ENCODE measurements at places on chromosomes 2 and 18. TPM values are rescaled to one million over a fixed set of nuclear protein-coding genes. Genes with fewer than 3 reads are reported as not detected.

- no peak for DNase-seq
These were observed 48.2 kb downstream of the CRIM1 start for GRCh38 chr2:36403675-36404230.

- DNase-seq, result no peak
These were observed 67.3 kb downstream of the LDLRAD4 start for GRCh38 chr18:13285874-13286273.

DNA sequence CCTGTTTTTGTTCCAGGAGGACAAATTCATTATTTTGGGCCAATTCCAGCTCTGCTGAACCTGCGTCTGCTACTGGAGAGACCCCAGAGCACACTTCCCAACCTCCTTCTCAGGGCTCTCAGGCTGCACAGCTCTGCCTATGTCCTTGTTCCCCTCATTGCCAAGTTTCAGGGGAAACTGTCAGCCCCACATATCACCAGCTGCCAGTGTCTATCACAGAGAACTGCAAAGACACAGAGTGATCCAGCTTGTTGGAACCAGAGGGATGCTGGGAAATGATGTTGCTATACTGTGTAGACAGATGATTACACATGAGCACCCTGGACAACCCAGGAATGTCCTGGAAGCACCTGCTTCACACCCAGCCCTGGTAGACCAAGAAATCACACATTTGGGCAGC lies 67.4 kb upstream of the TMEM247 start:
- DNase-seq, result no peak

DNA sequence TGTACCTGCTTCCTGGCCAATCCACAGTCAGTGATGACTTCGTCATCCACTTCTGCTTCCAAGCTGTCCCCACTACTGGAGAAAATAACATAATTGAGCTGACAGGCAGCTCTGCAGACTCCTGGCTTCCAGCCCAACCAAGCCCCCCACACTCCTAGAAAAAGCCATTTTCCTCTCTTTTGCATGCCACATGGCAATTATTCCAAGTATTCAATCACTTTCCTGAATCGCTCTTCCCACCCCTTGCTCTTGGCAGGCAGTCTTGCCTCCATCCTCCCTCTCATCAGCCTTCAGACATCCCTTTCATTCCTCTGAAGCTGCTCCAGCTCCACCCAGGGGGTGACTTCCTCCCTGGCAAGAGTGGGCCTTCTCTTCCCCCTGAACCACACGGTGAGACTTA lies 14.3 kb upstream of the ST8SIA5 start:
- no peak for DNase-seq

DNA sequence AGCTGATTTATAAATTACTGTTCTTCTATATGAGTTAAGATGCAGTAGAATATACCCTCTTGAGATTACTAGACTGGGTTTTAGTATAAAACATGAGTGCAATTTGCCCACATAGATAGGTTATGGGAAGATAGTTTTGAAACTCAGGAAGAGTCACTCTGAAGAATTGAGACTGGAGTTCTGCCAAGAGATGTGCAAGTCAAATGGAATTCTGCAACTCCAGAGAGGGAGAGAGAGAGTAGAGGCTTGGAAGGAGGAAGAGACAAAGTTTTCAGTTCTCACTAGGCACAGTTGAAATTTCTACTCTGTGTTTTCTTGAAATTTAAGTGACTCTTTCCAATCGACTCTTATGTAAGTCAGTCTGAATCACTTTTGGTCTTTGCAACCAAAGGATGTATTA lies 878.8 kb downstream of the TSN start:
- peak; percentile 55 for DNase-seq

DNA sequence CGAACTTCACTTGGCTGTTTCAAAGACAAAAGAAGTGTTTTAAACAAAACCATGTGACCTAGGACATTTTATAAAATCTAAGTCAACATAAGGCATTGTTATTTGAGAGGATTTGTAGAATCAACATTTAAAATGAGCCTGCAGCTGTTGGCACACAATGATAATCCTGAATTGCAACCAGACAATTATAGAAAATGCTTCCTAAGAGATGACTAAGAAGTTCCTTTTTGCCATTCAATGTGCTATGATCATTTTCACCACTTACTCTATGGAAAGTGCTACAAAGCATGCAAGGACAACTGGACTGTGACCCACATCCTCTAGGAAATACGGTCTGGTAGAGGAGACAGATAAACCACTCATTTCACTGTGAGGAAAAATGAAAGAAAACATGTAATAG lies 246.4 kb downstream of the CDH20 start:
- no peak for DNase-seq

DNA sequence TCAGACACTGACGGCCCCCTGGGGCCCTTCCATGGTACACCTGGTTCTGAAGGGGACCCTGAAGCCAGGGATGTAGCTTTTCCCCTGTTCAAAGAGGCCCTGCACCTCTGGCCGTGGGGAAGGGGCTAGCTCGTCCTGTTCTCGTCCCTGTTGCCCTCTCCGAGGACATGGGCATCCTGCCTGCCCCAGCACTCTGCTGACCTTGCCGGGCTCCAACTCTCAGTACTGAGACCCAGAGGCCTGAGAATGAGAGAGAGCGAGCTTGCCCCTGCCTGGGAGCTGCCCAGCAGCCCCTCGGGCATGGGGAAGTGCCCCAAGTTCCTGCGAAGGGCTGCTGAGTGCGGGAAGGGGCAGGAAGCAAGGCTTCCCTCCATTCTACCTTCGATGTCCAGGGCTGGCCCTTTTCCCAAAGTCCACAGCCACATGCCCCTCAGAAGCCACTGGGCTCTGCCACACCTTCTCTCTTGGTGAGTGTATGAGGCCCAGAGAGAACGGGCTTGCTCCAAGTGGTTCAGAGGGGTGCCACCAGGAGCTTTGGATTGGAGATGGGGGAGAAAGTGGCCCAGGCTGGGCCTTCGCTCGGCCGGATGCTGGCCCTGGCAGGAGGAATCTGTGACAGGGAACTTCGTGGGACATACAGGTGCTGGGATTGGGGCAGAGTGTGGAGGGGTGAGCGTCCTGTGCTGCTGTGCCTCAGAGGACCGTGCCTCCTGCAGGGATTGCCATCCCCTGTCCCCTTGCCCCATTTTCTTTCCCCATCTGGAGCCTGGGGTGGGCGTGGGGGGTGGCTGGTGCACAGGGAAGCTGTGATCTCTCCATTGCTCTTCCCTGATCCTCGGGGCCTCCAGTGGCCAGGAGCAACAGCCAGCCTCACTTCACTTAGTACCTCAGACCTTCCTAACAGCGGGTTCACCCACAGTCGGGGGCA lies 50.8 kb downstream of the KCNIP3 start:
- DNase-seq, result no peak

- no peak for DNase-seq
These were observed 184.7 kb upstream of the PXDN start for GRCh38 chr2:1929001-1929400.

DNA sequence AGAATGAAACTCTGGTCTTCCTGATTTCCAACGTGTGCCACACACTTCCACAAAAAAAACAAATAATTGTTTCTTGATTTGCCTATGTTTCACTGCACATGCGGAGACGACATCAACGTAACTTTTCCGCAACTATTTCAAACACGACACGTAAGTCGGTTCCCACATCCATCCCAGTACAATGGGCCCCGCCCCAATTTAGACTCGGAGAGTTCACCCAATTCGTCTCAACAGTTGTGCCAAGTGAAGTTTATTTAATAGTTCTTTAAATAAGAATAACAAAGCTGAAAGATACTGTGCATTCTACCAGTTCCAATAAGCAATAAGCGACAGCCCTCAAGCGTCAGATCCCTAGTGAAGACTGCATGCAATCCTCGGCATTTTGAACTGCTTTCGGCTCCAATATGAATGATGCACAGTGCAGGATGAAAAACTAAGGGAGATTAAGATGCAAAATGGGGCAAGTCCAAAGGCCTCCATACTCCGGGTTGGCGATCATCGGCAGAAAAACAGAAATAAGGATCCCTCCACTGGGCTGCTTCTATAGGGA lies 664 bp downstream of the CCT4 start:
- DNase-seq, result no peak

DNA sequence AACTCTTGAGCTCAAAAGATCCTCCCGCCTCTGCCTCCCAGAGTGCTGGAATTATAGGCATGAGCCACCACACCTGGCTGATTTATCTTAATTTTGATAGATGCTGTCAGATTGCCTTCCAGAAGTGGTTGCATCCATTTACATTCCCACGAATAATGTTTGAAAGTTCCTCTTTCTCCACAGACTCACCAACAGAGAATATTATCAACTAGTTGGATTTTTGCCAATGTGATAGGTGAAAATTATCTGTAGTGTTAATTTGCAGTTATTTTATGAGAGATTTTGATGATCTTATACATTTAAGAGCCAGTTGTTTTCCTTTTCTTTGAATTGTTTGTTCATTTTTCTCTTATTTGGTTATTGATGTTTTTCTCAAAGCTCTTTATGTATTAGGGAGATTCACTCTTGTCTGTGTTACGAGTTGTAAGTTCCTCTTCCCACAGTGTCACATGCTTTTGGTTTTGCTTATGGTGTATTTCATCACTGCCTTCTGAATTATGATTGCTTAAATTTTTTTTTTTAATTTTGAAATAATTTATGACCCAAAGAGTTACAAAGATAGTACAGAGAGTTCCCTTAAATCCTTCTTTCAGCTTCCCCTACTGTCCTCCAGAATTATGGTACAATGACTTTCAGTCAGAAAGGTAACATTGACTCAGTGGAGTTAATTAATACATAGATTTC lies 20.7 kb upstream of the NT5DC4 start:
- DNase-seq, result no peak

Gene CD8B2
- 0.04 TPM for polyA plus RNA-seq

Gene IL36RN
- polyA plus RNA-seq, result not detected

Gene IL37
- not detected for polyA plus RNA-seq

Gene RNF125
- polyA plus RNA-seq, result 10.7 TPM

Gene ADRA2B
- polyA plus RNA-seq, result 2.1 TPM

Gene UCN
- polyA plus RNA-seq, result 1.9 TPM

Gene FTCDNL1
- polyA plus RNA-seq, result 1.4 TPM

Data from forelimb muscle (tissue), 1 donor.